SK-N-SH treated with all-trans-retinoic acid at 6 μM for 48 hours (cell line): ENCODE measurements at places on chromosomes 16 and 17.
A peak's percentile ranks its signal among the peaks of the same experiment; 100 is the strongest.

DNA sequence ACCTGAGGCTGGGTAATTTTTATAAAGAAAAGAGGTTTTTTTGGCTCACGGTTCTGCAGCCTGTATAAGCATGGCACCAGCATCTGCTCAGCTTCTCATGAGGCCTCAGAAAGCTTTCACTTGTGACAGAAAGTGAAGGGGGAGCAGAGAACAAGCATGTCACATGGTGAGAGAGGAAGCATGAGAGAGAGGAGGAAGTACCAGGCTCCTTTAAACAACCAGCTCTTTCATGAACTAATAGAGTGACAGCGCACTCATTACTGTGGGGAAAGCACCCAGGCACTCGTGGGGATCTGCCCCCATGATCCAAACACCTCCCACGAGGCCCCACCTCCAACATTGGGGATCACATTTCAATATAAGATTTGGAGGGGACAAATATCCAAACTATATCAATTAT lies 86.8 kb downstream of the USP32 start:
- no peak for ATAC-seq

DNA sequence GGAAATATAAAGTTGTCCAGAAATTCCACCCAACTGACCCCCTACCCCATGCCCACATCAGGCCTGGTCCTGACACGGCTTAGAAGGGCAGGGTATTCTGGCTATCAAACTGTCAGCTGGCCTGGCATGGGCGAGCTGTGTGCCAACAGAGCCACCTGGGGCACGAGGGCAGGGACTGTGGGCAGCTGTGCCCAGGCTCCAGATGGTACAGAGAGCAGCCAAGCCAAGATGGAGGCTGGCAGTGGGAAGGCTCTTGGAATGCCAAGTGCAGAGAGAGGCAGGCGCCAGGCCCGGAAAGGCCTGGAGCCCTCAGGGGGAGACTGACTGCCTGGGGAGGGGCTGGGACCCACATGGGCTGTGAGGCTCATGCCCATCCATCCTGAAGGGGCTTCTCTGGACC lies 24.3 kb upstream of the PHF12 start:
- no peak for ATAC-seq

DNA sequence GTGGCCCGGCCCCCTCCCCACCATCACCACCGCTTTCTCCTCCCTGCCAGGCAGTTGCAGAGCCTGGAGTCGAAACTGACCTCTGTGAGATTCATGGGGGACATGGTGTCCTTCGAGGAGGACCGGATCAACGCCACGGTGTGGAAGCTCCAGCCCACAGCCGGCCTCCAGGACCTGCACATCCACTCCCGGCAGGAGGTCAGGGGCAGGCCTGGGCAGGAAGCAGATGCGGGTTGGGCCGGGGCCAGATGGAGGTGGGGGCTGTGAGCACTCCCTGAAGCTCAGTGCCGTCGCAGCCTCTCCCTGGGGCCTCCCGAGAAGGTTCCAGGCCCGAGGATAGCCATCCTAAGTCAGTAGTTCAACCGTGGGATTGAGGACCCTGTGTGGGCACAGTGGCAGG lies 14.2 kb upstream of the ADGRG3 start:
- ATAC-seq, result no peak

- ATAC-seq, result peak; percentile 46
These were observed 757 bp downstream of the ORMDL3 start for GRCh38 chr17:39926588-39927100.

DNA sequence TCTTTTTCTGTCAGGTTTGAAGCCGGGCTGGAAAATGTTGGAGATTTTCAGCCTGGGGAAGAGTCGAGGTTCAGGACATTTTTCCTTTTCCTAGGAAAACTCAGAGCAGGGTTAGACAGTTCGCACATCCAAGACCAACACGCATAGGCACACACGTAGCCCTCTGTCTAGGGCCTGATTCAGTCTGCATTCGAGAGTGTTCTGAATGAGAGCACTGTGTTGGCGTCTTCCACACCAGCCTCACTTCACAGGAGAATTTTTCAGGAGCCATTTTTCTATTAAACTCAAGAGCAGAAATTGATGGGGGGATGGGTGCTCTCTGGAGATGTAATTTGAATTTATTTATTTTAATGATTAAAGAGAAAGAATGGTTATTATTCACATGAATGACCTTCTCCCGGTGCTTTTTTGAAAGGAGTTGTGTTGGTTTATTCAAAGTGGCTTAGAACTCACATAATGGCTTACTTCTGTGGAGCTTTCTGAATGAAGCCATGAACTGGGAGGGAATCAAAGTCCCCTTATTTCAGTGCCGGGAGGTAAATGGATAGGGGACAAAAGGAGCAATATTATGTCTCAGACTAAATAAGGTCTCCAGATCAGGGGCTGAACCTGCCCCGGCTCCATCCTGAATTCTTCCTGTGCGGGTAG lies 194.3 kb downstream of the CCDC182 start:
- no peak for ATAC-seq

DNA sequence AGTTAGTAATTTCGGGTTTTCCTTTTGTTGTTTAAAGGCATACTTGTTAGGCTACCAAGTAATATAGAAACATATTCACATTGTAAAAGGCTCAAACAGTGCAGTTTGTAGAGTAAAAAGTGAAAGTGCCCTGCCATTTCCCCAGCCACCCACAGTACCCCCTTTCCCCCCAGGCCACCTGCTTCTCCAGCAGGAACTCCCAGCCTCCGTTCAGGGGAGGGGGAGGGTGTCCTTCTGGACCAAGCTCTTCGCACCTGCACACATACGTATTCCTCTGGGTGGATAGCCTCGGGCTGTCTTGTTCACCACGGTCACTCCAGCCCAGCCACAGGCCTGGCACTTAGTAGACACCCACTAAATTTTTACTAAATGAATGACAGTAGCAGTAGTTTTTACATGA lies 144.5 kb downstream of the CLEC16A start:
- no peak for ATAC-seq

DNA sequence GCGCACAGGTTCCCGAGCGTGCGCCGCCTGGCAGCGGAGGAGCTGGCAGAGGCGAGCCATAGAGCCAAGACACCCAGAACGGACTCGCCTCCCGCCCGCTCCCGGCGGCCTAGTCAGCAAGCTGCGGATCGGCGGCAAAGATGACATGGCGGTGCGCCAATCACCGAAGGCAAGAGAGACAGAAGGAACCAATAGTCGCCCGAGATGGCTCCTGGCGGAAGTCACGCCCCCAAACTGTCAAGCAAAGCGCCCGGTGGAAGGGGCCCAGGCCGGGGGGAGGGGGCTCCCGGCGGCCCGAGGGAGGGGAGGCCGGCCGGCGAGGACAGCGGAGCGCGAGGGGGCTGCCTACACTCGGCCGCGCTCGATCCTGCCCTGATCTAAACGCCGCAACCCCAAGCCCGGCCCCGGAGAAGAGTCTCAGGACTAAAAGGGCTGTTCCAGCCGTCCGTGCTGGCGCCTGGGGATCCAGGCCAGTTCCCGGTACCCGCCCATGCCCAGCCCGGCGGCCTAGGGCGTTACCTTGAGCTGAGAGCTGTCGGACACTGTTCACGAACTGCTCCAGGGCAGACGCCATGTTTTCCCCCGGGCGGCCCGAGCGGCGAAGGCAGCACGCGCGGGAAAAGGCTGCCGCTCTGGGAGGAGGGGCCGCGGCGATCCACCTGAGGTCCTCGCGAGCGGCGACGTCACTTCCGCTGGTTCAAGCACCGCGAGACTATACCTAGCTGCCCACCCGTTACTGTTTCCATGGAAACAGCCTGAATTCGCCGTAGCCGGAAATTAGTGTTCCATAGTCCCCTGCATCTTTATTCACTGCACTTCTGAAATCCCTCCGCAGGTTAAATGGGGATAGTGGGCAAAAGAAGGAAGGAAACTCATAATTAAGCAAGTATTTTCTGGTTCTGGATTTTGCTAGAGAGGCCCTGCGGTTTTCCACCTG lies at the start of gene COPS3:
TSS of gene COPS3 (minus strand) at position 634 of the 937 bp plus-strand sequence. CDS start at position 574, 60 bp downstream.
- peak; percentile 96 for ATAC-seq

- ATAC-seq, result peak; percentile 88
These were observed 12.1 kb downstream of the TTLL6 start for GRCh38 chr17:48804936-48805411.

DNA sequence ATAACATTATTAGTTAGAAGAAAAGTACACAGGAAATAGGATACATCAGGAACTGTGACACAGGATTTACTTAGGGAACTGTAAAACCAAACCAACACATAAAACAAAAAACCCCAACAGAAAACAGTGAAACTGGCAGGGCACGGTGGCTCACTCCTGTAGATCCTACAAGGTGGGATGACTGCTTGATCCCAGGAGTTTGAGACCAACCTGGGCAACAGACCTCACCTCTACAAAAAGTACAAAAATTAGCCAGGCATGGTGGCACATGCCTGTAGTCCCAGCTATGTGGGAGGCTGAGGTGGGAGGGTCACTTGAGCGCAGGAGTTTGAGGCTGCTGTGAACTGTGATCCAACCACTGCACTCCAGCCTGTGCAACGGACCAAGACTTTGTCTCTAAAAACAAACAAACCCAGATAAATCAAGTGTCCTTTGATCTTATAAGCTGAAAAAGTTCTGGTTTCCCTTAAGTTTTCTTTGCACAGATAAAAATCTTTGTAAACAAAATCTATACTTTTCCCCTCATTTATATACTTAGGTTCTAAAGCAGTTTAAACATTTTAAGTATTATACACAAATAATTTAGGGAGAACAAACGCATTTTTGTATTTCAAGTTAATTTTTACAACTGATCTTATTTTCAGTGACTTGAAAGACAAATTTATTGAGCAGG lies 111.5 kb upstream of the TOB1 start:
- ATAC-seq, result no peak

GRCh38 chr16:55754056-55754455 lies 78.8 kb downstream of the CES1 start:
- no peak for ATAC-seq

DNA sequence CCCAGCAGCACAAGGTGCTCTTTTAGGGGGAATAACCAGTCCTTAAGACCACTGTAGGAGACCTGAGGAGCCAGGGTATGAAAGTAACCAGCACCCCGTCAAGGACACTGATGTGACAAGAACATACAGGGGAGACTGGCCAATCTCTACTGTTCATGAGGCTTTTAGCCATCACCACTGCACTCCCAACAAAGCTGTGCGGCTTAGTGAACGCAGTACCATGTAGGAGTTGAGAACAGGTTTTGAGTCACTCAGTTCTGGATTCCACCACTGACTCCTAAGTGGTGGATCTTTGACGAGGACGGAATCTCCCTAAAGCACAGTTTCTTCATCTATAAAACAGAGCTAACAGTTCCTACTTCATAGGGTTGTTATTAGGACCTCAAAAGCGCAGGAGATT lies 26.8 kb downstream of the COG4 start:
- ATAC-seq, result no peak

- ATAC-seq, result peak; percentile 30
These were observed 56.5 kb downstream of the RNF213 start for GRCh38 chr17:80316927-80317705.

GRCh38 chr16:51880776-51881175 lies 666.2 kb downstream of the TOX3 start:
- no peak for ATAC-seq

GRCh38 chr17:71919896-71920295 lies 200.9 kb upstream of the SOX9 start:
- ATAC-seq, result no peak

DNA sequence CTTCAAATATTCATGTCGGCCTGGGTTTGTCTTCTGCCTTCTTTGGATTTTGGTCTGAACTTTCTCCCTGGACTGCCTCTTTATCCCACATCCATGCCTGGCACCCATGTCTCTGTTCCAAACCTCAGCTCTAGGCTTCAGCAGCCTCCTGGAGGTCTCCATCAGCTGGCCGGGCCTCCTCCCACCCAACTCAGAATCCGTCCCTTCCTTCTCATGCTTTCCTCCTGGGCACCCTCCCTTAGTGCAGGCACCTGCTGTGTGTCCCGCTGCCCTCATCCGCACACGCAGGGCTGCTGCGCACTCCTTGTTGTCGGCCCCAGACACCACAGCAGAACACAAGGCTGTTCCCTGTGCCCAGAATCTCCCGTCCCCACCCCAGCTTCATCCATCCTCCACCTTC lies 14.0 kb downstream of the LDHD start:
- no peak for ATAC-seq

GRCh38 chr16:31348579-31348978 lies 6.4 kb upstream of the ITGAX start:
- no peak for ATAC-seq

DNA sequence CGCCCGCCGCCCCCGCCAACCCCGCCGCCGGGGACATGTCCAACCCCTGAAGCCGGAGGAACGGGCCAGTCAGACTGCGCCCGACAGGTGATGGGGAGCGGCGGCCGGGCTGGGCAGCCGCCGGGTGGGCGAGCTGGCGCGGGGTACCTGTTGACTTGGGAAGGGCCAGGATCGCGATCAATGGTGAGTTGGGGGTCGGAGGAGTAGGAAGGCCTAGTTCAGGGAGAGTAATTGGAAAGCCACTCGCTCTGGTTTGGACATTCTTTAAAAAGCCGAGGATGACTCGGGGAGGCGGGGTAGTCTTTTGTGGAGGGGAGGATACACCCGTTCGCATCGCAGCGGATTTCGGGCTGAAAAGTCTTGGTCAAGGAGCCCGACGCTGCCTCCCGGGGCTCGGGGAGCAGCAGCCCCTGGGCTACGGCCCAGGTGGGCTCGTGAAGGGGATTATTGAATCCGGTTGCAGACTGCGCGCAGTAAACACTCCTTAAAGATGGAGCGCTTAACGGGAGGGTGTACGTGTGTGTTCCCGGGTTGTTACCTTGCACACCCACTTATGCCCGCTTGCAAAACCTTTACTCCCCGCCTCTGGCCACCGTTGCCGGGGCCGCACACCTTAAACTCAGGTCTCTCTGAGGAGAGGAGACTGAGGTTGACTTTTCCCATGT lies 123.8 kb downstream of the GOSR1 start:
- peak; percentile 31 for ATAC-seq

- no peak for ATAC-seq
These were observed 37.1 kb downstream of the AP1G1 start for GRCh38 chr16:71771571-71771970.

DNA sequence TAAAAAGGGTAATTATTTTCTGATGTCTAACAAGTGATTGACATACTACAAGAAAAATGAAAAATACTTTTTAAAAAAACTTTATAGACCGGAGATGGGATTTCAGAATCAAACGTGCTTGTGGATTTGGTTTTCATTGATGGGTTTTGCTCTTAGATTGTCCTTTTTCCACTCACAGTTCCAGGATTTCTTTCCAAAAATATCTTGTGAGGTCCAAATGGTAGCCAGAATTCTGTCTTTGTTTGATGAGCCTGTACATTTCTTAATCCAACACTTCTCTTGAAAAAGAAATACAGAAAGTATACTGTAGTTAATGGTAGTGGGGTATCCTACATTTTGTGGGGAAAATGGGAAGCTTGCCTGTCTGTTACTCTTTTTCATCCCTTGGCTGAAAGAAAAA lies 329.3 kb downstream of the KCNJ2 start:
- no peak for ATAC-seq

DNA sequence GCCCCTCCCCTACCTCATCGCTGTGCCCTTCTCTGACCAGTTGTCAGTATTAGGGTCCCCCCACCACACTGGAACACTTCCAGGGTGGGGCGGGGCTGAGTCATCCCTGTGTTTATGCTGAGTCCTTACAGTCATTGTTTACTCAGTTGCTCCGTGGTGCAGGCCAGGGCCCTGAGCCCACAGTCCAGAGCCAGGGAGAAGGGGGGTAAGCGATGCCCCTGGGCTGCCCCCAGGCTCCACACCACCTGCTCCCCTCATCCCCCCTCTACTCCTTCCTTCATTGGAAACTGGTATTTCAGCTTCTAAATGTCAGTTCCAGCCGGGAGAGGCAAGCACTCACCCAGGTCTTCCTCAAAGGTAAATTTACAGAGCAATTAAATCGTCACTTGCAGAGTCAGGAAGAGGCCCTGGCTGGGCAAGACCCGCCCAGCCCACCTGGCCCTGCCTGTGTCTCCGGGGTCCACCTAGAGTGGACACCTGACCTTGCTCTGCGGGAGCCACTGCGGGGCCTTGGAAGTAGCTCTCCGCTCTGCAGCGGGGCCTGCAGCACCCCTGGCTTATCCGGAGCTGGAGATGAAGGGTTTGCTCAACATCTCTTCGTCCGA lies 4.8 kb downstream of the ATP2A3 start:
- ATAC-seq, result no peak; the same call in 2 of the 3 replicates
